ENCODE measurements at places on chromosomes 12 and 14.
A peak's percentile ranks its signal among the peaks of the same experiment; 100 is the strongest.

DNA sequence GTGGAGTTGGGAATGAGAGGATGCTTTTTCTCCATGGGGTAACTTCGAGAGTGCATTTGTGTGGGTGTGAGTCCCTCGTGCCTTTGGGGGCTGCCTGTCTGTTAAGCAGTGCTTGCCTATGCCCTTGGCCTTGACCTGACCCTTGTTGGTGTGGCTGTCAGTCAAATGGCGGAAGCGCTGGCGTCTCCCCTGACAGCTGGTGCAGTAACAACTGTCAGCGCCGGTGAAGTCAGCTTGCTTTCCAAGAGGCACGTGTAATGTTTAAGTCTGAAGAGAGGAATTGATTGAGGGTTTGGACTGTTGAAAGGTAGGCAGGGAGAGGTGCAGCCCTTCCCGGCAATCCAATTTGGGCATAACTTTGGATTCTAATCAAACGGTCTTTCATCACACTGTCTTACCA lies 211.3 kb downstream of the AACS start:
- DNase-seq = no peak

DNA sequence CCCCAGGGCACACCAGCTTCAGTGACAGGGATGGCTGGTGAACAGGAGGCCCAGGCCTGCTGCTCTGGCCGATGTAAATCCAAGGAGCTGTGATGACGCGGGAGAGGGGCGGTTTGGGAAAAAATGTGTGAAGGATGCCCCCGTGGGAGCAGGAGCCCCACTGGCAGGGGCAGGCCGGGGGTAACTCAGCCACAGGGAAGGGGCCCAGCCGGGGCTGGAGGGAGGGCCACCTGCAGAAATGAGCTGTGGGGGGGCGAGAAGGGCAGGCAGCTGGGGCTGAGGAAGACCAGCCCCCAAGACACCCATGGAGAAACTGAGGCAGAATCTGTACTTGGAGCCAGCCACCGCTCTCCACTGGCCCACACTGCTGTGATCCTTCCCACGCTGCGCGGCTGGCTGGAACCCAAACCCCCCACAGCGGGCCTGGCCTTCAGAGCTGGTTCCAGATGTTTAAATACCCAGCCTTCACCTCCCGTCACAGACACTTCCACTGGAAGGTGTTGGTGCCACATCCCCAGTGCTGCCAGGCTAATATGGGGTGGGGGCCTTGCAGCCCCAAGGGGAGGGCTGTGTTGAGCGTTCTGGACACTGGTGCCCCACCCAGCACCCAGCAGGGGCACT lies 28.5 kb upstream of the ANKRD9 start:
- DNase-seq = no peak

DNA sequence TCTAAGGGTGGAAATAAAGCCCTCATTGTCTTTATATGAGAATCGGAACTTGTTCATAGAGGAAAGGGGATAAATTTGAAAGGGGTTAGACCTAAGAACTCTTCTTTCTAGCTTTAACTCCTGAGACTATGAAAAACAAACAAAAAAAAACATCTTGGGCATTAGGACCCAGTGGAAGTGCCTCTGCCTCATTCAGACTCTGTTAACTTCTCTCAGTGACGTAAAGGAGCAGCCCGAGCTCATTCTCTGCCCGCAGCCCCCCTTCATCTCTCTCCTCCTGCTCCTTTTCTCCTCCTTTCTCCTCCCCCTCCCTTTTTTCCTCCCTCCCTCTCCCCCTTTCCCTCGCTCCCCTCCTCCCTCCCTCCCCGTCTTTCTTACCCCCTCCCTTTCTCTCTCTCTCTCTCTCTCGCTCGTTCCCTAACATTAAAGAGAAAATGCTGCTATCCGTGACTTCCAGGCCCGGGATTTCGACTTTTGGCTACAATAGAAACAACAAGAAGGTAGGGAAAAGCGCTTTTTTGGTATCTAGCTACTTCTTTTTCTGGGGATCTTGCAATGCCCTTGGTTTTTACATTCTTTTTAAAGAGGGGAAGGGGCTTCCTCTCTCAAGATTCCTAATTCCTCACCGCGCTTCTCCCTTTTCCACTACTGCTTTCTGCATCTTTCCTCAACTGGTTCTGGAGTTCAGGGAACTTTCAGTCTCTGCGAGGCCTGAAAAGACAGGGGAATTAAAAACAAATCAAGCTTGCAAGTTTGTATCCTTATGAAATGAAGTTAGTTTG lies at the start of gene RBMS2:
TSS of gene RBMS2 (plus strand) at position 231 of the 782 bp plus-strand sequence. CDS start at position 435, 204 bp downstream.
- peak; percentile 14 for DNase-seq

- DNase-seq = no peak
Observed at GRCh38 chr12:77615332-77615731, 215.4 kb upstream of the NAV3 start.

GRCh38 chr14:102493585-102493984 lies 16.0 kb downstream of the ANKRD9 start:
- no peak for DNase-seq

GRCh38 chr12:15756822-15757221 lies 32.4 kb downstream of the EPS8 start:
- DNase-seq = no peak

- DNase-seq = no peak
Observed at GRCh38 chr14:65167072-65167645, 64.8 kb upstream of the MAX start.

- DNase-seq = no peak
Observed at GRCh38 chr14:50836515-50836914, 5.6 kb upstream of the NIN start.

DNA sequence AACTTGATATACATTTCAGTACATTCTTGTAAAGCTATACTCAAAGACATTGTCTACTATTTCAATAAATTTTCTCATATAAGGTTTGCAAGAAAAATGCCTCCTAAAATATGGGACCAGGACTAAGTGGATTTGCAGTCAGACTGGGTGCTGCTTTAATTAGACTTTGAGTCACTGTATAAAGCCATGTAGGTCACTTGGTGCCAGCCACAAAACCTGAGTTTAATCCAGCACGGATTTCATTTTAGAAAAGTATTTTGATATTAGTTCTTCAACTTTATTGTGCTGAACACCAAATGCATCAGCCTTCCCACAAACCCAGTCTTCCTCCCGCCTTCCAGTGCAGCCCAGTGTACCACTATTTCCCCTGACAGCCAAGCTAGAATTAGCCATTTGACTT lies 9.9 kb upstream of the NID2 start:
- DNase-seq = no peak

DNA sequence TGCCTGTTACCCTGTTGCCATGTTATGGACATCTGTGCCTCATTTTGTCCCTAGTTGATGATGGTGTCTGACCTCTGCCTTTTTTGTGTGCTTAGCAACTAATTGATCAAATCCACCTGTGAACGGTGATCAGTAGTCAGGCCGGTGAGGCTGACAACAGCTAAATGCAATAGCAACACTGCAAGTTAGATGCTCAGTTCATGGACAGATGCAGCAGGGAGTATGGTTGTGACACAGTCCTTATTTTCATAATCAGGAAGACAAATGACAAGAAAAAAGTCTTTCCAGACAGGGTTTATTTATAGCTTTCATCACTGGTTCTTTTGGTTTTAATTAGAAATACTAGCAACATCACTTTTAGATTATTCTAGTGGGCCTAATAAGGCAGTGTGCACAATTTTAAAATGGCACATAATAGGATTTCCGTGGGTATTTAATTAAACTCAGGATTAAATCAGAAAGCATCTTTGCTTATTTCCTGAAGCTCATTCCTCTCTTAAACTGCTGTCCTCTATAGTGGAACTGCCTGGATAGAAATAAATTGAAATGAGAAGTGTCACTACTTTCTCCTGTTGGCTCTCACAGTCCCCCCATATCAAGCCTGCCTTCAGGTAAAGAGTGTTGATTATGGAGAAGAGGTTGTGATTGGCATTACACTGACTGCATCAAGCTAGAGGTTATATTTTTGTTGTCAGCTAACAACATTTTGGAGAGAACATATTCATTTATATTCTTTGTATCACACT lies 281.1 kb upstream of the NAV3 start:
- DNase-seq = no peak

- DNase-seq = no peak
Observed at GRCh38 chr14:94921882-94922585, 152.1 kb upstream of the GSC start.

DNA sequence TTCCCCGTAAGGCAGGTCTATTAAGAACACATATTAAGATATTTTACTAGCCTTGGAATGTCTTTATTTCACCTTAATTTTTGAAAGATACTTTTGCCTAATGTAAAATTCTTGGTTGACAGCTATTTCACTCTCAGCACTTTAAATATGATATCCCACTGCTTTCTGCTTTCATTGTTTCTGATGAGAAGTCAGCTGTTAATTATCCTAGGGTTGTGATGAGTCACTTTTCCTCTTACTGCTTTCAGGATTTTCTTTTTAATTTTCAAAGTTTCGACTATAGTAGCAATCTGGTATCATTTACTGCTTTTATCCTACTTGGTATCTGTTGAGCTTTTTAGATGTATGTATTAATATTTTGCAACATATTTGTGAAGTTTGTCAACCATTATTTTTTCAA lies 578.9 kb upstream of the ATP2B1 start:
- no peak for DNase-seq

DNA sequence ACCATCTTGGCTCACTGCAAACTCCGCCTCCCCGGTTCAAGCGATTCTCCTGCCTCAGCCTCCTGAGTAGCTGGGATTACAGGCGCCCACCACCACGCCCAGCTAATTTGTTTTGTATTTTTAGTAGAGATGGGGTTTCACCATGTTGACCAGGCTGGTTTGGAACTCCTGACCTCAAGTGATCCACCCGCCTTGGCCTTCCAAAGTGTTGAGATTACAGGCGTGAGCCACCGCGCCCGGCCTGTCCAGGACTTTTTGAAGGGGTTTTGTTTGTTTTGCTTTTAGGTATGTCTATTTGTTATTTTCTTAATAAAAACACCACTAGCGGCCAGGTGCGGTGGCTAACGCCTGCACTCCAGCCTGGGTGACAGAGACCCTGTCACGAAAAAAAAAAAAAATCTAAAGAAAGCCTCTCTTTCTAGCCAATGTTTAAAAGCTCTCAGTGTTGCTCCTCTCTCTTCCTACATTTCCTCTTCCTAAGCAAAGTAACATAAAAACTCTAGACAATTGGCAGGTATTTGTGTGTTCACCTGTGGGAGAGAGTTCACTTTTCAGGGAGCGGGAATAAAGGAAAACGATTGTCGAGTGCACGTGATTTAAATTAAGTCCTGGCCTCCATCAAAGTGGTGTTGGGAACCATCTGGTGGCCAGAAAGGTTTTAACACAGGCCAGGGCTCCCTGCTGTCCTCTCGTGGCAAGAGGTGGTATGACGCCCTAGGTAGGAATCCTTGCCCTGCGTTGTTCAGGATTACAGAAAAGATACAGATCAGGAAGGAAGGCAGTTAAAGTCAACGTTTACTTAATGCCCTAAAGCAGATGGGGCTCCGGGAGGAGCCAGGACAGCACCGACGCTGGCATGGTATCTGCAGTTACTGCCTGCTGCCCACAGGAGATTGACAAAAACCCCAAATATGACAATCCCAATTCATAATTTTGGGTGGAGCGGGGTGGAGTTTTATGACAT lies 36.2 kb upstream of the ATP23 start:
- DNase-seq = peak; percentile 66

- no peak for DNase-seq
Observed at GRCh38 chr12:106288494-106289195, 13.9 kb upstream of the TCP11L2 start.

GRCh38 chr14:96189281-96189711 lies 15.3 kb upstream of the BDKRB2 start:
- DNase-seq = no peak

DNA sequence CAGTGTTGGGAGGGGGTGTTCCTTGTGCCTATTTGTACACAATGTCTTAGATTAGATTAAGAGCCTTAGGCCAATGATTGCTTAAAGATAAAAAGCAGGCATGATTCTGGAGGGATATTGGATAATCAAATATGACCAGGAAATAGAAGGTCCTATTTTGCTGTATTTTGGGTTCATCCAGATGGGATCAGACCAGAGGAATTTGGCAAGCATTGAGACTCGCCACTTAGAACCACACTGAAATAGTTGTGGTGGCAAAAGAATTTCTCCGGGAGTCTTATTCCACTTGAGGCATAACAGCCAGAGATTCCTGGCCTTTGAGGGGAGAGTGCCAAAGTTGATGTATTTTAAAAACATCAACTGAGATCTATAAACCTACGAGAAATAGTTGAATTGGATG lies 327.2 kb downstream of the RAD51B start:
- no peak for DNase-seq

- DNase-seq = no peak
Observed at GRCh38 chr14:101056446-101056845, 152.9 kb upstream of the RTL1 start.

DNA sequence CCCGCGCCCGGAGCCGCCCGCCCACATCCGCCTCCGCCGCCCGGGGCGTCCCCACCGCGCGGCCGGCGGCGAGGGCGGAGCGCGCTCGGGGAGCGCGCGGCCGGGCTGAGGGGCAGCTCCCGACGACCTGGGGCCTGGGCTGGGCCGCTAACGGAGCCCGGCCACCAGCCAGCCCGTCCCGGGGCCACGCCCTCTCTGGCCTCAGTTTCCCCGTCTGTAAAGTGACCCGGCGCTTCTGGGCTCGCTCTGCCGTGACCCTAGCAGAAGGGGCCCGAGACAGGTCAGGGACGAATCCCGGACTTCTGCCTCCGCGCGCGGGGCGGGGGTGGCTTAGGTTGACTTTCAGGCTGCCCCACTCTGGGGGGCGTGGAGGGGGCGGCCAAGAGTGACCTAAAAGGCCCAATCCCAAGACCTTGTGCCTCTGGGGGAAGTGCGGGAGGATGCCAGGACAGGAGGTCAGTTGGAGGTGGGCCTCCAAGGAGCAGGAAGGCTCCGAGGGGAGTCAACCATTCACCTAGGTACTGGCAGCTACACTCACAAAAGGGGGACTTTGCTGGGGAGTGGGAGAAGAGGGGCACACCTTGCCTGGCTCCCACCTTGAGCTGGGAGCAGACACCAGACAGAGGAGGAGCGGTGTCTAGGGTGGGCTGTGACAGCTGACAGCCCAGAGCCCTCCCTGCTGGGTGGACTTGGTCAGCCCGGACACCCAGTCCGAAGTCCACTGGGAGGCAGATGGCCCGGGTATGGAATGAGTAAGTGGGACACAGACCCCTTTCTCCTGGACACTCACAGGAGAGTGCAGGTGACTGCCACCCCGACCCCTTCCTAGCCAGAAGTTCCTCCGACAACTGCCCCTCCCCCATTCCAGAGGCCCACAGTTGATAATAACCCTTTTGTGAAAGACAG lies 486 bp upstream of the AKT1 start:
- DNase-seq = no peak

- DNase-seq = no peak
Observed at GRCh38 chr14:24409192-24409591, 10.4 kb downstream of the NYNRIN start.

GRCh38 chr14:22386924-22387775 lies 201.9 kb downstream of the DAD1 start:
- DNase-seq = peak; percentile 3

GRCh38 chr12:55226523-55226922 lies 5.7 kb downstream of the OR10A7 start:
- no peak for DNase-seq

Measured in activated CD8-positive, alpha-beta memory T cell treated with anti-CD3 and anti-CD28 coated beads for 1 hour (primary cell).